ENCODE measurements at places on chromosomes 3 and 15.

- no peak for DNase-seq
Observed at GRCh38 chr15:50126072-50126471, 7.0 kb upstream of the ATP8B4 start.

- no peak for DNase-seq
Observed at GRCh38 chr3:128503164-128503651, 10.2 kb upstream of the GATA2 start.

- no peak for DNase-seq
Observed at GRCh38 chr3:11672363-11672762, 28.6 kb upstream of the VGLL4 start.

GRCh38 chr3:70565861-70566260 is 253.4 kb upstream of the MDFIC2 start:
- DNase-seq: no peak

DNA sequence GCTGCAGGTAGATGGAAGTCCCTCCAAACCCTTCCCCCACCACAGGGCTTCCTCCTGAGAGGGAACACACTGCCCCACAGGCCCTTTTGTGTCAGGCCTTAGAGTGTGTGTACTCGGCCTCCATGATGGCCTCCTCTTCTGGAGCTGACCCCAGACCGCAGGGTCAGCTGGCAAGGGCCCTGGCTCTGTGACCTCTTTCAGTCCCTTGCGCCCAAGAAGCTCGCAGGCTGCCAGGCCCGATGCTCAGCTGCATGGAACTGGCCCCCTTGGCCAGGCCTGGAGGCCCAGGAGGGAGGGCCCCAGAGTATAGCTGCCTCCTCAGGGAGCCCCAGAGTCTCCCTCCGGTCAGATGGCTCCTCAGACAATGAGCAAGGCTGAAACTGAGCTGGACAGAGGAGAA is 23.4 kb upstream of the ANKDD1A start:
- DNase-seq: no peak

DNA sequence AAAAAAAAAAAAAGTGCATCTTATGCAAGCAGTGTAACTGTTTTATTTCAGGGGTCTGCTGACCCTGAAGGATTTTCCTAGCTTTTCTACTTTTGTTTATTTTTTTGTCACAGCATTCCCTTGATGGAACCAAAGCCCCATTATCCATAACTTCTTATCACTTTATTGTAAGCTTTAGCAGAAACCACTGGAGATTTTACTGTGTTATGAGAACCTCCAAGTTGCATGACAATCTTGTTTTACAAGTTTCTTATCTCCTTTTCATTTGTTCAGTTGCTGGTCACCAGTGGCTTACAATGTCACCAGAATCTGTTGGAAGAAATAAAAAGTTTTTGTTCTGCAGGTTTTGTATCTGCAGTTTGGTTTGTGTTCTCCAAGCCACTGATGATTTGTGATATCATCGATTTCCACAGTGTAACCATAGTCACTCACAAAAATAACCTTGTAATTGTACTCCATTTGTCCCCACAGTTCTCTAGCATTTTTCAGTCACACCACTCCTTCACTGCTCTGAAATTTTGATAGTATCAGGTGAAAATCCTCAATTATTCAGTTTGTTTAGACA is 660.0 kb downstream of the RBMS3 start:
- no peak for DNase-seq

GRCh38 chr3:151584566-151584965 is 123.7 kb upstream of the IGSF10 start:
- no peak for DNase-seq

GRCh38 chr3:149374391-149374790 is 3.1 kb downstream of the TM4SF1 start:
- DNase-seq: no peak

DNA sequence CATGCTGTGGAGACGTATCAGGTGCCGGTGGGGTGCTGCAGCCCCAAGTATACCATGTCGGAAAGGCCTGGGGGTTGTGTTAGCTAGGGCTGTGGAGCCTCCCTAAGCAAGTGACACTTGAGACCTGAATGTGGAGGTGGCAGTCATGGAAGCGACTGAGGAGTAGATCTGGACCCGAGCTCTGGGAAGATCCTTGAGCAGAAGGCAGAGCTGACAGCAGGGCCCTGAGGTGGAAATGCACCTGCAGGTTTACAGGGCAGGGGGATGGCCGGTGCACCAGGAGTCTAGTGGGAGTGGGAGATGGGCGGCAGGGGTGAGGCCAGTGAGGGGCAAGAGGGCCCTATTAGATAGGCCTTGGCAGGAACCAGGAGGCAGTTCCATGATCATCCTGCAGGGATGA is 91.8 kb upstream of the PLXNA1 start:
- DNase-seq: no peak

DNA sequence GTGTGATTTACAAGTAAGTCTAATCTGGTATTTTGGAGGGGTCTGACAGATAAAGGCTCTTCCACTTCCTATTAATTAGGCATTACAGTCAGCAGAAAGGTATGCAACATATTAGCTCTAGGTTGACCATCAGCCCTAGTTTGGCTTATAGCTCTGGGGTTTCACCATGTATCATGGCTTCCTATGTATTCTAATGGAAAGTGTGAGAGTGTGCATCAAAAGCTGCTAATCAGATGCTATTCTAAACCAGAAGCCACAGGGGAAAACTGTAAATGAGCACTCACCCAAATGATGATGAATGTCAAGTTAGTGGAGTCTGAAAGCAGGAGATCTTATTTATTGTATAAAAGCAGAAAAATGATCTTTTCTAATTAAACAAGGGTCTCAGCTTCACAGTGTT is 149.2 kb upstream of the MITF start:
- DNase-seq: no peak

DNA sequence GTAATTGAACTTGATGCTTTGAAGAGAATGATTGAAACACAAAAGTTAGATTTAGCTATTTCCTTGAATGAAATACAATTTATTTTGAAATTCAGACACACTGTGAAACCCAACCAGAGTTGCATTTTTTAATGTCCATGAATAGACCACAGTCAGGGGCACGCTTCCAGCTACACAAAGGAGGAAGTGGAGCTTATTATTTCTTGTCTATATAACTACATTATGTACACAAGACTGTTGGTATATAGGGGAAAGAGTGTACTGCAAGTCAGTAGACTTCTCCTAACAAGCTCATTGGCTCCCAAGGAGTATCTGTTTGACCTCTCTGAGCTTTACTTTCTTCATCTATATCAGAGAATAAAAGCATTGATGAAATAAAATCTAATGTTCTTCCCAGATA is 326.2 kb downstream of the RYR3 start:
- DNase-seq: no peak

All from KG1 (cell line).